Mesenteric fat pad (tissue), 1 donor: ENCODE measurements at places on chromosomes 3 and 15. TPM values are rescaled to one million over a fixed set of nuclear protein-coding genes. Genes with fewer than 3 reads are reported as not detected.

The OR5H1 gene
- total RNA-seq = not detected

The ASB7 gene
- 10.3 TPM for total RNA-seq

The CMTM7 gene
- total RNA-seq = 33.8 TPM

The GNAT1 gene
- total RNA-seq = not detected

The IQCH gene
- 0.45 TPM for total RNA-seq

The SNRK gene
- total RNA-seq = 59.1 TPM

The CAMK2N2 gene
- not detected for total RNA-seq

The TUSC7 gene
- not detected for total RNA-seq

The MOBP gene
- not detected for total RNA-seq

DNA sequence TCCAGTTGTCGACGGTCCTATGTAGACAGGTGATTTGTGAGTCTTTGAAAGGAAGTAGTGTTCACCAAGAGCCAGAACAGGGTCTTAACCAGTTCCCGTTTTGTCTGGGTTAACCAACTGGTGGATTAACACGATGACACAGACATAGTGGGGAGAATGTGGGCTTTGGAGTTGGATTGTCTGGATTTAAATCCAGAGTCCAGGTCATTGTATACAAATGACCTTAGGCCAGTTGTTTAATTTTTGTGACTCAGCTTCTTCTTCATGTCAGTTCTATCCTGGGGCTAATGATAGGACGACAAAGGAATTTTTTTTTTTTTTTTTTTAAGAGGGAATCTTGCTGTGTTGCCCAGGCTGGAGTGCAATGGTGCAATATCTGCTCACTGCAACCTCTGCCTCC lies 126.7 kb downstream of the LPP start:
- DNase-seq = no peak

- no peak for DNase-seq
Observed at GRCh38 chr15:88571852-88572259, 25.4 kb upstream of the DET1 start.

- no peak for DNase-seq
Observed at GRCh38 chr3:141000027-141000663, 51.0 kb upstream of the SPSB4 start.

- DNase-seq = no peak
Observed at GRCh38 chr3:19738846-19739245, 195.2 kb downstream of the EFHB start.

- DNase-seq = no peak
Observed at GRCh38 chr15:38994310-38994709, 429.7 kb upstream of the RASGRP1 start.

DNA sequence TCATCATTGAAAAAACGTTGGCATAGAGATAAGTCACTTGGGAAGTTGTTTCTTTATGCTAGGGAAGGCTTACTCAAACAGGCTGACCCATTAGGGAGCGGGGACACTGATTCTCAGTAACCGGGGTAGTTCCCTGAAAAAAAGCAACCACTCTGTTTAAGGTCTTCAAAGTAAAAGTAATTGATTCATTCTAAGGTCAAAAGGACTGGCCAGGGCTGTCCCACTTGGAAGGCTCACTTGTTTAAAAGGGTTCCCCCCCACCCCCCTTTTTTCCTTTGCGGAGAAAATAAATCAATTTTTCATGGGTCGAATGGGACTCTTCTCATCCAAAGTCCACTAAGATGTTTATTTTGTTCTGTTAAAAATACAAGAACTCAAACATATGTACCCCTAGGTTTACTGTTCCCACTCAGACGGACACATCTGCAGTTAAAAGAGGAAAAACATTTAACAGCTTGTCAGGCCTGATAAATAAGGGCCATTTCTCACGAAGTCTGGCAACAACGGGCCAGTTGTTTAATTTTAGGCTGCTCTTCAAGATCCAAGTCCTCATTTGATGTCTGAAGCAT lies 53.0 kb downstream of the ARHGEF3 start:
- no peak for DNase-seq

- DNase-seq = no peak
Observed at GRCh38 chr3:152346740-152347139, 78.0 kb downstream of the MBNL1 start.

DNA sequence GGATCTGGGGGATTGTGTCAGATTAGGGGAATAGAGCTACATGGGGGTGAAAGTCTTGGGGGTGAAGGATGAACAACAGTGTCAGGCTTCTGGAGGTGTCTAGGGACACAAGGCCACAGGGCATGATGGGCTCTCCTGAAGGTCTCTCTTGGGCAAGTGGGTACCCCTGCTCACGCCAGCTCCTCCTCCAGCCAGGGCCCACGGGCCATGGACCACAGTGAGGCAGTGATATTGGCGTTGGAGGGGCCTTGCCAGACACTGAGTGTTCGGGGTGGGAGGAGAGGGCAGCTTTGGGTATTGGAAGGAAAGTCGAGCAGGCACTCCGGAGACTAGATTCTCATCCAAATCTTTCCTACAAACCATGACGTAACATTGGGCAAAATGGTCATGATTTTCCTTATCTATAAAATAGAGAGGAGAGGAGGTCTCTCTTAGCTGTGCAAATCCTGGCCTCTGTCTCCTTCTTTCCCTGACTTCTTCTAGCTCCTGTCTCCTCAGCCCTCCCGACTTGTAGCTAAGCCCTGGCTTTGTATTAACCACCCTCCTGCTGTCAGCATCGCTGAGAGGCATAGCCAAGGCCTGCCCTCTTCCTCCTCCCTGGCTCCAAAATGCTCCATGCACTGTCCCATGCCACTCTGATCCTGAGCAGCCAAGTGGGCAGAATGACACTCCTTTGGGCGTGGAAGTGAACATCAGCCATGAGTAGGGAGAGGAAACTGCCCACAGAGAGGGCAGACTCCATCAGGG lies 24.0 kb upstream of the SRP14 start:
- DNase-seq = no peak

- no peak for DNase-seq
Observed at GRCh38 chr3:50224639-50225038, 11.4 kb upstream of the GNAI2 start.

DNA sequence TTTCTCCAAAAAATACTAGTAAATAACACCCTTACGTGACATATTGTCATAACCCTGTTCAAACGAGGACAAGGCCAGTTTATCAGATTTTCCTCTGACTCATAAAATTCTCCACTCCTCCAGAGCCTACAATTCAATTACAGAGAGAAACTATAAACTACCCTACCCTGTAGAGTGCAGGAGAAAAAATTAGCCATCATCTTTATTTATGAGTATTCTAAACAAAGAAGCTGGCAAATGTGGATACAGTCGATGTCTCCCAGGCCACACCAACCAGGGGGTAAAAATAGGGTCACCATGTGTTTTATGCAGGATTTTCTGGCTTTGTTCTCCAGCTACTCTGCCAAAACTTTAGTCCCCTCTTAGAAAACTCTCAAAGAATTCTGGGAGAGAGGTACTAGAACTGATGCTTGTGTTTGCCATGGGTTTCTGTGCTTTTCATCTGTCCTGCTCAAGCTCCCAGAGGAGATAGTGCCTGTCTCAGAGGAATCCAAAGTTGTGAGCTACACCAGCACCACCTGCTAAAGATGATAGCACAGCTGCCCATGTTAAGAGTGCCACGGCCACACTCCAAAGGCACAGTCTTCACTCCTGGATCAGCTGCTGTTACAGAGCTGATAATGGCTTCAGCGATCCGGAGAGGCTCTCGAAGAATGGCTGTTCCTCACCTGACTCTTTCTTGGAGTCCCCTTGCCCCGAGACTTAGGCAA lies 150.2 kb downstream of the IMPG2 start:
- no peak for DNase-seq

- no peak for DNase-seq
Observed at GRCh38 chr3:181699171-181699903, 12.4 kb upstream of the SOX2 start.

- no peak for DNase-seq
Observed at GRCh38 chr3:169496402-169496801, 167.1 kb downstream of the MECOM start.

GRCh38 chr15:25771338-25771706 lies 91.8 kb downstream of the ATP10A start:
- no peak for DNase-seq

- DNase-seq = no peak
Observed at GRCh38 chr15:50633653-50634052, 52.9 kb downstream of the TRPM7 start.

DNA sequence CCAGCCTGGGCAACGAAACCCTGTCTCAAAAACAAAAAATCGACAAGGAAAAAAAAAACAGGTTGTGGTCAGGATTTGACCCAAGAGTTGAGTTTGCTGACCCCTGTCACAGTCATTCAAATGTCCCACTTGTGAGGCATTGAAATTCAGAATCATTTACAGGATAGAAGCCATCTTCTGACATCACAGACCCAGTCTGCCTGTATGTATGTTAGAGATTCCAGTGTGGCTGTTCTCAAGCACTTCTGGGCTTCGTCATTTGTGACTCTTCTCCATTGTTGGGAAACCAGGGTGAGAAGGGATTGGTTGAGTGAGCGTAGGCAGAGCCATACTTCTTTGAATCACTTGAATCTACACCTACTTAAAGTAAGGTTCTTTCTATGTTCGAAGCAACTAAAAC lies 57.1 kb downstream of the LMLN start:
- DNase-seq = no peak

- DNase-seq = no peak
Observed at GRCh38 chr3:127034195-127034989, 51.5 kb downstream of the PLXNA1 start.

DNA sequence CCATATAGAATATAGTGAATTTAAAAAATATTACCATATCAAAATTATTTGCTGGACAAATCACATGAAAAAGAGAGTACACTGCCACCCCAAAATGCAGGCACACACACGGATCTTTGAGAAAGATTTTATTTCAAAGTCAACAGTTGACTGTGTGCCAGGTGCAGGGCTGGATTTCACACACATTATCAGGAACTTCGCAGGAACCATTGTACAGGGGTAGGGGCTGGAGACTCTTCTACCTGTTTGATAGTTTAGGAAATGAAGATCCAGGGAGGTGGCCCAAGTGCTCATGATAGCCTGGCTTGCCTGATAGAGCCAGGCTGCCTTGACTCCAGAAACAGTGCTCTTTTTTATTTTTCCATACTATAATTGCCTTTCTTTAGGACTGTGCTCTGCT lies 54.2 kb downstream of the IL1RAP start:
- DNase-seq = no peak

GRCh38 chr3:72678380-72678779 lies 169.9 kb downstream of the SHQ1 start:
- no peak for DNase-seq

GRCh38 chr3:14463330-14464140 lies 61.1 kb downstream of the SLC6A6 start:
- DNase-seq = no peak

DNA sequence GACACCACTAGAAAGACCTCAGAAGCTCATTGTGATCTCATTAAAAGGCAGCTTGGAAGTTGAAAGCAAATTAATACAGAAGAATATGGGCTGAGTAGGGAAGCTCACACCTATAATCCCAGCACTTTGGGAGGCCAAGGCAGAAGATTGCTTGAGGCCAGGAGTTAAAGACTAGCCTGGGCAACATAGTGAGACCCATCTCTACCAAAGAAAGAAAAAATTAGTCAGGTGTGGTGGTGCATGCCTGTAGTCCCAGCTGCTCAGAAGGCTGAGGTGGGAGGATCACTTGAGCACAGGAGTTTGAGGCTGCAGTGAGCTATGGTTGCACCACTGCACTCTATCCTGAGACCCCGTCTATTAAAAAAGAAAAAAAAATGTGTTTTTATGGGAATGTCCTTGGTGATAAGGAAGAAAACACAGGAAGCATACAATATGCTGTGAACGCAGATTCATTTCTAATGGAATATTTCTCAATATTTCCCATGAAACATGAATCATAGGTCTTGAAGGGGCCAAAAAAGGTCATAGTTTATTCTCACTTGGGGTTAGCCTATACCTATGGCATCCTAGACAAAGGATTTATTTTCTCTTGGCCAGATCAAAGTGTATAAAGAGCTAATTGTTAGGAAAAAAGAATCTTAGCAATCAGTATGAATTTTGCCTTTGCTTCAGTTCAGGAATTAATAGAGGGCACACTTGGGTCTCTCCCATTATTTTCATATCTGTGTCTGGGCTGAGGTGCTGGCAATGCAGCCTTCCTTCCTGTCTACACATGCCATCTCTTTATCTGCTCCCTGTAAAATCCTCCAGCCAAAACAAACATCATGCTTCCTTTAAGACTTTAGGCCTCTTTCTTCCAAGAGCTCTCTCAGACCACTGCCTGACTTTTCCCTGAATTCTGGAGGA lies 98.2 kb downstream of the FNDC3B start:
- DNase-seq = no peak

DNA sequence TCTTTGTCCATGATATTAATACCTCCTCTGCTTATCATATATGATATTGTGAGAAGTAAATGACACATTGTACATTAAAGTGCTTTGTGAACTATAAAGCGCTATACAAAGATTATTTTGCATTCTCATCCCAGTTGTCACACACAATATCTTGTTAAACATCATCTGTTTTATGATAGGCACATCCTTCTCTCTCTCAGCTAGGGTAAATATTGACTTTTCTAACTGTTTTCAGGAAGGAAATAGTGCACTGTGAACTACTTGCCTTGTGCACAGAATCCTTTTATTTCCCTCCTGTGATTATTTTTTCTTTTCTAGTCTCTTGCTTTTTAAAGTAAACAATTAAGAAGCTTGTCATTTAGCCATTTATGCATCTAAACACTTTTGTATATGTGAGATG lies 388.2 kb downstream of the LPP start:
- DNase-seq = no peak

GRCh38 chr3:105559856-105560255 lies 193.1 kb downstream of the ALCAM start:
- DNase-seq = no peak

GRCh38 chr3:125055913-125056745 lies at the start of gene HEG1:
TSS of gene HEG1 (minus strand) at chr3:125055997. CDS start at chr3:125055890, 107 bp downstream.
- DNase-seq = peak; percentile 96

GRCh38 chr3:184593220-184593927 lies 31.8 kb downstream of the EPHB3 start:
- no peak for DNase-seq

DNA sequence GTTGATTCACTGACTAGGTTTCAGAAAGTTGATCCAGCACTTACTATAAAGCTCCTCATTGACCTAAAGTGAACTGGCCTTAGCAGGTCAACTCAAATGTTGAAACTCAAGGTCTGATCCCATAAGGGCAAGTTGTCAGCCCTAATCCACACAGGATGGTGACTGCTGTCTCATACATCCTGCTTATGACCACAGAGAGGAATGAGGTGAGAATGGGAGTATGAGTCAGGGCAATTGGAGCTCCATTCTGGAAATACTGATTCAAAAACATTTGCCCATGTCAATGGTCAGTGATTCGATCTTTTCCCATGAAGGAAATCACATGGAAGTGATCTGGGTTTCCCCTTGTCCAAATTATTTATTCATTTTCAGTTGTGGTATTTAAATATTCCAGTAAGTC lies 78.7 kb downstream of the ZNF385D start:
- no peak for DNase-seq

GRCh38 chr3:23084367-23084766 lies 118.8 kb upstream of the UBE2E2 start:
- no peak for DNase-seq
